Neural crest cell (in vitro differentiated cells): ENCODE measurements at places on chromosomes 13 and 19. TPM values are rescaled to one million over a fixed set of nuclear protein-coding genes. Genes with fewer than 3 reads are reported as not detected.

- H3K4me3 ChIP-seq: no peak overlapping the region
- peaks cover 2% of the 10 kb centered on the region for H3K36me3 ChIP-seq
- DNase-seq: no peak
Measured at GRCh38 chr19:51821921-51822320, 27.0 kb downstream of the FPR3 start.

GRCh38 chr13:24683838-24684599 lies 3.8 kb downstream of the ATP12A start:
- peaks cover 22% of the 10 kb centered on the region for H3K27me3 ChIP-seq
- peak overlapping the region; percentile 71 for H3K4me3 ChIP-seq
- H3K27ac ChIP-seq: peak overlapping the region; percentile 48
- H3K4me1 ChIP-seq: peaks cover 38% of the 10 kb centered on the region
- peak; percentile 68 for DNase-seq

DNA sequence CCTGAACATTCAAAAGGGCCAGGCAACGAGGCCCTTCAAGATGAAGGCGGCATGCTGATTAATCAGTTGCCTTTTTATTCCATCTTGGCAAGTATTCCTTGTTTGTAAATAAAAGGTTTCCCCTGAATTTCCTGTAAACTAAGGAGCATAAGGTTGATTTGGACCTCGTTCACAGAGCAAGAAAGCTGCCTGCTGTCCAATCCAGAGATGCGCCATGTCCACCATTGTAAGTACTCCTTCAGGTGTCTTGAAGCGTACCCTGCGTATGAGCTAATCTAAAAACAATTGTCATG lies 884.7 kb downstream of the PCDH9 start:
- peaks cover 44% of the 10 kb centered on the region for H3K4me1 ChIP-seq
- DNase-seq: no peak
- H3K4me3 ChIP-seq: no peak overlapping the region
- no peaks in the 10 kb centered on the region for H3K27me3 ChIP-seq
- peak overlapping the region; percentile 83 for H3K27ac ChIP-seq

DNA sequence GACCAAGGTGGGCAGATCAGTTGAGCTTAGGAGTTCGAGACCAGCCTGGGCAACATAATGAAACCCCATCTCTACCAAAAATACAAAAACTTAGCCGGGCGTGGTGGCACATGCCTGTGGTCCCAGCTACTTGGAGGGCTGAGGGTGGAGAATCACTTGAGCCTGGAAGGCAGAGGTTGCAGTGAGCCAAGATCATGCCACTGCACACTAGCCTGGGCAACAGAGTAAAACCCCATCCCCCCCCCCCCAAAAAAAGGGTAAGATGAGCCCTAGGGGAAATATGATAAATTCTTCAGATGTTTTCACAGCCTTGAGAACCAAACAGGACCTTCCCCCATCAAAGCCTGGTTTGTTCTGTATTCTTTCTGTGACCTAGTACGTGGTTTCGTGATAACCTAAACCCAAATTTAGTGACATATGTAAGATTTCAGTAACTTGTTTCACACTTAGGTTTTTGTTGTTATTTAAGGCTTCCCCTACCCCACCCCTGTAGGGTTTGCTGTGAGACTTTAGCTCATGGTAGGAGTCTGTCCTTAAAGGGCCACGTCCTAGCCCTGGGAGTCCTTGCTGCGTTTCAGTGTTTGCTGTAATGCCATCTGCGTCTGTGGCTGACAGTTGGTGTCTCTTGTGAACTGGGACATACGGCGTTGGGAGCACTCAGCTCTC lies 49.6 kb downstream of the MYO9B start:
- no peak overlapping the region for H3K4me3 ChIP-seq
- DNase-seq: no peak
- H3K27me3 ChIP-seq: no peaks in the 10 kb centered on the region
- peaks cover 12% of the 10 kb centered on the region for H3K4me1 ChIP-seq
- H3K36me3 ChIP-seq: peaks cover 3% of the 10 kb centered on the region

- H3K27me3 ChIP-seq: no peaks in the 10 kb centered on the region
- H3K27ac ChIP-seq: peak overlapping the region; percentile 71
- H3K4me1 ChIP-seq: no peaks in the 10 kb centered on the region
- H3K36me3 ChIP-seq: peaks cover 8% of the 10 kb centered on the region
- H3K4me3 ChIP-seq: no peak overlapping the region
Measured at GRCh38 chr19:34351382-34351826, 13.6 kb upstream of the GPI start.

Gene KRTDAP
- total RNA-seq: not detected in 2 replicates

Gene MBD3L3
- not detected in 2 replicates for total RNA-seq

DNA sequence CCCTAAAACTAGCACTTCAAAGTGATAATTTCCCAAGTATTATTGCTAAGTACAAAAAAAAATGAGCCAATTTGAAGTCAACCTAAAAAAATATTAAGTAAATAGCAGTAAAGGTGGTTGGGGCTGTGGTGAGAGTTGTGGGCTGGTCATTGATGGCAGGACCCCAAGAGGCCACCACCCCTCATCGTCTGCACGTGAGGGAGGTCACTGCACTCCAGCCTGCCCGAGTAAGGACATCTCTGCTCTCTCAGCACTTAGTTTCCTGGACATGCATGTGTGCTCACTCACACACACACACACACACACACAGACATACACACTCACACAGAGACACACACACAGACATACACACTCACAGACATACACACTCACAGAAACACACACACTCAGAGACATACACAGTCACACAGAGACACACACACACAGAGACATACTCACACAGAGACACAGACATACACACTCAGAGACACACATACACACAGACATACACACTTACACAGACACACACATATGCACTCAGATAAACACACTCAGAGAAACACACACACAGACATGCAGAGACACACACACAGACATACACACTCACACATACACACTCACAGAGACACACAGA lies 127.2 kb upstream of the SOX1 start:
- peaks cover 3% of the 10 kb centered on the region for H3K36me3 ChIP-seq
- peak overlapping the region; percentile 21 for H3K27ac ChIP-seq
- no peak overlapping the region for H3K4me3 ChIP-seq
- no peak for DNase-seq

DNA sequence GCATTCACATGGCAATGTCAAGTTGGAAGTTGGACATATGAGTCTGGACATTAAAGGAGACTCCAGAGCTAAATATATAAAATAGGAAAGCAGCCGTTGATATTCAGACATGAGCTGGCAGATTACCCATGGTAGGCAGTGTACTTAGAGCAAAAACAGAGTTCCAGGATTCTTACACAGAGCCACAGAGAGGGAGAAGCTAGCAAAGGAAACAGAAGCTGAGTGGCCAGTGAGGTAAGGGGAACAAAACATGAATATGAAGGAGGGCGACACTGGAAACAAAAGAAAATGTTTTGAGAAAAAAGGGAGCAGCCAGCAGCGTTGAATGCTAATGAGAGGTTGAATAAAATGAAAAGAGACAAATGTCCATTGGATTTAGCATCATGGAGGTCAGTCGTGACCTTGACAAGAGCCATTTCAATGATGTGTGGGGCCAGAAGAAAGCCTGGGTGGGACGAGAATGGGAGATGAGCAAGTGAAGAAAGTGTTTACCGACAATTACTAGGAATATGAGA lies 198.4 kb downstream of the POU4F1 start:
- H3K4me1 ChIP-seq: peaks cover 30% of the 10 kb centered on the region
- no peak overlapping the region for H3K4me3 ChIP-seq
- H3K27ac ChIP-seq: no peak overlapping the region
- no peak for DNase-seq

Gene SIGLEC14
- not detected in 2 replicates for total RNA-seq

- H3K27ac ChIP-seq: no peak overlapping the region
- H3K36me3 ChIP-seq: peaks cover 9% of the 10 kb centered on the region
- H3K4me3 ChIP-seq: no peak overlapping the region
- H3K27me3 ChIP-seq: no peaks in the 10 kb centered on the region
- no peak for DNase-seq
Measured at GRCh38 chr13:46043647-46044046, 8.9 kb downstream of the ZC3H13 start.

DNA sequence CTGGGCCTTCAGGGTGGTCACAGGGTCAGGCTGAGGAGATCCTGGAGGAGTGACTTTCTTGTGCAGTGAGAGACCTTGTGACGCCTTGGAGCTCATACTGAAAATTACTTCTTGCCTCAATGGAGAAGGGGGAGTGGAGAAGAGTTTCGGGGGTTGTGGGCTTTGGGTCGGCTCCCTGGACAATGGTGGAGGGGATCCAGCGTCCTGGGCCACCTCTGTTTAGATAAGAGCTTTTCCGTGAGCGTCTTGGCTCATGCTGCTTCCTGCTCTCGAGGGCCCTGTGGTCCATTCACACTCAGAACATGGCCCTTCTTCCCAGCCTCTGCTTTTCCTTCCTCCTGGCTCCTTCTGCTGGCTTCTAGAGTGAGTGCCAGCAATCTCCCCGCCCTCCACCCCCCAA lies 81.9 kb downstream of the FLT1 start:
- no peaks in the 10 kb centered on the region for H3K36me3 ChIP-seq
- H3K4me1 ChIP-seq: peaks cover 15% of the 10 kb centered on the region

- H3K27ac ChIP-seq: no peak overlapping the region
- peaks cover 57% of the 10 kb centered on the region for H3K36me3 ChIP-seq
- no peak overlapping the region for H3K4me3 ChIP-seq
- peaks cover 4% of the 10 kb centered on the region for H3K4me1 ChIP-seq
Measured at GRCh38 chr19:19782783-19783182, 38.8 kb downstream of the ZNF506 start.

GRCh38 chr13:98279473-98280175 lies 102.6 kb upstream of the RNF113B start:
- no peak for DNase-seq
- H3K4me3 ChIP-seq: peak overlapping the region; percentile 26
- H3K27me3 ChIP-seq: no peaks in the 10 kb centered on the region
- H3K4me1 ChIP-seq: peaks cover 40% of the 10 kb centered on the region

Gene PSG6
- not detected in 2 replicates for total RNA-seq

GRCh38 chr19:38351865-38352395 lies 16.3 kb downstream of the CATSPERG start:
- H3K27ac ChIP-seq: no peak overlapping the region
- H3K27me3 ChIP-seq: peaks cover 20% of the 10 kb centered on the region
- no peaks in the 10 kb centered on the region for H3K36me3 ChIP-seq
- no peak overlapping the region for H3K4me3 ChIP-seq
- no peaks in the 10 kb centered on the region for H3K4me1 ChIP-seq

- peaks cover 4% of the 10 kb centered on the region for H3K4me1 ChIP-seq
- H3K36me3 ChIP-seq: no peaks in the 10 kb centered on the region
- H3K4me3 ChIP-seq: no peak overlapping the region
- H3K27ac ChIP-seq: no peak overlapping the region
- DNase-seq: no peak
Measured at GRCh38 chr19:7421941-7422744, 66.7 kb downstream of the PEX11G start.

DNA sequence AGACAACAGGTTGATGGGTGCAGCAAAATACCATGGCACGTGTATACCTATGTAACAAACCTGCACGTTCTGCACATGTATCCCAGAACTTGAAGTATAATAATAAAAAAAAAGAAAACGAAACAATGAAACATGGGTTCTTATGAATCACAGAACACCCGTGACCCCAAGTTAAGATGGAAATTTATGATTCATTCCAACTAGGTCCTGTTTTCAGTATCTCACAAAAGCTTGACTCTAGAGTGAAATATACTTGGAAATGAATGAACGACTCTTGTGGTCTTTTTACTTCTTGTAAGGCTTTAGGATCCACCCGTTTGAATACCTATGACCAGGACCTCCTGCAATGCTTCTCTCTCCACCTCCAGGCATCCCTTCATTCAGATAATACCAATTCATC lies 3.5 kb upstream of the LILRB4 start:
- H3K36me3 ChIP-seq: peaks cover 17% of the 10 kb centered on the region
- no peaks in the 10 kb centered on the region for H3K27me3 ChIP-seq
- H3K4me3 ChIP-seq: no peak overlapping the region
- no peak for DNase-seq

GRCh38 chr13:102771298-102772041 lies 2.1 kb downstream of the TEX30 start:
- H3K36me3 ChIP-seq: peaks cover 5% of the 10 kb centered on the region
- H3K4me1 ChIP-seq: peaks cover 34% of the 10 kb centered on the region
- H3K27ac ChIP-seq: no peak overlapping the region
- peak overlapping the region; percentile 78 for H3K4me3 ChIP-seq

- peaks cover 2% of the 10 kb centered on the region for H3K27me3 ChIP-seq
- no peak overlapping the region for H3K4me3 ChIP-seq
- peaks cover 7% of the 10 kb centered on the region for H3K4me1 ChIP-seq
- DNase-seq: no peak
- H3K27ac ChIP-seq: no peak overlapping the region
Measured at GRCh38 chr13:22135446-22135845, 464.6 kb downstream of the FGF9 start.

- H3K27me3 ChIP-seq: no peaks in the 10 kb centered on the region
- H3K4me3 ChIP-seq: no peak overlapping the region
- no peak for DNase-seq
- no peak overlapping the region for H3K27ac ChIP-seq
- peaks cover 16% of the 10 kb centered on the region for H3K4me1 ChIP-seq
Measured at GRCh38 chr13:44293908-44294735, 79.5 kb upstream of the SERP2 start.

Gene PRTN3
- total RNA-seq: not detected in 2 replicates

- H3K27ac ChIP-seq: no peak overlapping the region
- no peaks in the 10 kb centered on the region for H3K36me3 ChIP-seq
- peaks cover 11% of the 10 kb centered on the region for H3K27me3 ChIP-seq
Measured at GRCh38 chr19:6849876-6850275, 37.5 kb upstream of the ADGRE1 start.

DNA sequence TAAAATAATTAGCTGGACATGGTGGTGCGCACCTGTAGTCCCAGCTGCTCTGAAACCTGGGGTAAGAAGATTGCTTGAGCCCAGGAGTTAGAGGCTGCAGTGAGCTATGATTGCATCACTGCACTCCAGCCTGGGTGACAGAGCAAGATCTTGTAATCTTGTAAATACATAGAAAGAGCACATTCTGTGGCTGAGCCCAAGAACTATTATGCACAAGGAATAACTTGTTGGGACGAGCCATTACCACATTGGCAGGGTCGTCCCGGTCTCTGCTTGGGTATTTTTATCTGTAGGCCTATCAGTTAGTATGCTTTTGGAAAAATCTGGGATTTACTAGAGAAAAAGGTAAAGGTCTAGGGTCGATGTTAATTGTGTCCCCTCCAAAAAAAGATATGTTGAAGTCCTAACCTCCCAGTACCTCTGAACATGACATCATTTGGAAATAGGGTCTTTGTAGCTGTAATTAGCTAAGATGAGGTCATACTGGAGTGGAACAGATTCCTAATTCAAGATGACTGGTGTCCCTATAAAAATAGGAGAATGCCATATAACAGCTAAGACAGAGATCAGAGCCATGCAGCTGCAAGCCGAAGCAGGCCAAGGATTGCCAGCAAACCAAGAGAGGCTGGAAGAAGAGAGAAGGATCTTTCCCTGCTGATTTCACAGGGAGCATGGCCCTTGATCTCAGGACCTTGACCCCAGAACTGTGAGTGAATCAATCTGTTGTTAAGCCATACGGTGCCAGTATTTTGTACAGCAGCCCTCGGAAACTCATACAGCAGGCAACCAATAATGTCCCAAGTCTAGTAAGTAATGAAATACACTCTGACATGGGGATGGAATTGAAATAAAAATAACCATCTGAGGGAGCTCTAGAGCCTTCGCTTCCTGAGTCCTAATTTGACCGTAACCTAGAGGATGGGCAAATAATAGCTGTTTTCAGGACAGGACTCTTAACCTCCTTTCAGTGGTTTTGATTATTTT lies 77.0 kb downstream of the TM9SF2 start:
- H3K27ac ChIP-seq: peak overlapping the region; percentile 95
- H3K4me1 ChIP-seq: peaks cover 34% of the 10 kb centered on the region
- H3K27me3 ChIP-seq: no peaks in the 10 kb centered on the region
- peak overlapping the region; percentile 70 for H3K4me3 ChIP-seq
